Lung microvascular endothelial cell (primary cell): ENCODE measurements at places on chromosomes 7 and 10. TPM values are rescaled to one million over a fixed set of nuclear protein-coding genes. Genes with fewer than 3 reads are reported as not detected.

Gene HMX2
- total RNA-seq, result not detected in 2 replicates

Gene PTF1A
- not detected in 2 replicates for total RNA-seq

Gene EGFR
- total RNA-seq, result 0.20 and 0.65 TPM in 2 replicates

Gene HSPA12A
- total RNA-seq, result 0.44 and 0.79 TPM in 2 replicates

Gene EBF3
- total RNA-seq, result under 0.01 and 0.40 TPM in 2 replicates

Gene PLXNA4
- total RNA-seq, result 6.9 and 7.8 TPM in 2 replicates

Gene CNPY1
- total RNA-seq, result not detected in 2 replicates

Gene RADIL
- 2.0 and 3.2 TPM in 2 replicates for total RNA-seq
